ENCODE measurements at places on chromosomes 3 and 15. TPM values are rescaled to one million over a fixed set of nuclear protein-coding genes. Genes with fewer than 3 reads are reported as not detected.

Gene MTFMT
- 20.8 TPM for total RNA-seq

DNA sequence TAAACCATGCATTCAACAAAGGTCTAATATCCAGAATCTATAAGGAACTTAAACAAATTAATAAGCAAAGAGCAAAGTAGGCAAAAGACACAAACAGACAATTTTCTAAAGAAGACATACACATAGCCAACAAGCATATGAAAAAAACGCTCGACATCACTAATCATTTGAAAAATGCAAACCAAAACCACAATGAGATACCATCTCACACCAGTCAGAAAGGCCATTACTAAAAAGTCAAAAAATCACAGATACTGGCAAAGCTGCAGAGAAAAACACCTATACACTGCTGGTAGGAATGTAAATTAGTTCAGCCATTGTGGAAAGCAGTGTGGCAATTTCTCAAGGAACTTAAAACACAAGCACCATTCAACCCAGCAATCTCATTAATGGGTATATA, 53.8 kb downstream of the FSIP1 start:
- H3K36me3 ChIP-seq: no peaks in the 10 kb centered on the region
- no peaks in the 10 kb centered on the region for H3K4me1 ChIP-seq
- no peak overlapping the region for H3K27ac ChIP-seq

DNA sequence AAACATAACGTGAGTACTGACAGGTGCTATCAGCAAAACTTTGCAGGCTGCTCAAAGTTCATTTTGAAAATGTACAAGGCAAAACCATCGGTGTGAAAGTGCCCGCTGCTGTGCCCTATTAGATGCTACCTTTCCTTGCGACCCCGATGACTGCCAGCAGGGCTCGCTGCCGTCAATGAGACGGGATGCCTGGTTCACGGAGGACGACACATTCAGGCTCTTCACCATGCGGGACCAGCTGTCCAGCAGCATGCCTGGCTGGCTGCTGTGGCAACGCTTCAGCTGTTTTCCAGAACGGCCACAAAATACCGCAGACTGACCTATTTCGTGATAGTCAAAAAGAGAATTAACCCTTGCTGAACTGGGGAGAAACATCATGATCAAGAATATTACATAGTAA, 92.7 kb upstream of the OCA2 start:
- H3K36me3 ChIP-seq: peaks cover 2% of the 10 kb centered on the region
- H3K27me3 ChIP-seq: no peaks in the 10 kb centered on the region
- no peak overlapping the region for H3K27ac ChIP-seq
- no peak overlapping the region for H3K4me3 ChIP-seq
- no peak for DNase-seq

DNA sequence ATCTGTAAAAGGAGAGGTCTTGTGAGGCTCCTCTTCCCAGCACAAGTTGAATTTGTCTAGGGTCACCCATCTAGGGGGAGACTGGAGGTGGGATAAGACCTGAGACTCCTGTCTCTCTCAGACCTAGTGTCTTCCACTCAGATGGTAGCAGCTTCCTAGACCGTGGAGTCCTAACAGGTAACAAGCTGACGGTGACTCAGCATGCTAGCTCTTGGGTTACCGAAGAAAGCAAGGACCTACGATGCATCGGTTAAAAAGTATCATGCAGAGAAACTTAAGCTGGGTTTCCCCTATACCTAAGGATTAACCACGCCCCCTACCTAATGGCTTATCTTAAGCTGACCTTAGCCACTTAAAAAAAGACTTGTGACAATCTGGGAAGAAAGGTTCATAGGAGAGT, 7.6 kb downstream of the LRRN1 start:
- no peaks in the 10 kb centered on the region for H3K4me1 ChIP-seq
- H3K36me3 ChIP-seq: no peaks in the 10 kb centered on the region
- H3K4me3 ChIP-seq: no peak overlapping the region
- DNase-seq: no peak
- no peak overlapping the region for H3K27ac ChIP-seq

- H3K36me3 ChIP-seq: no peaks in the 10 kb centered on the region
- no peaks in the 10 kb centered on the region for H3K27me3 ChIP-seq
- no peak overlapping the region for H3K4me3 ChIP-seq
- H3K4me1 ChIP-seq: no peaks in the 10 kb centered on the region
- no peak overlapping the region for H3K27ac ChIP-seq
These were observed 218.0 kb upstream of the CDIN1 start for GRCh38 chr15:36361351-36361870.

DNA sequence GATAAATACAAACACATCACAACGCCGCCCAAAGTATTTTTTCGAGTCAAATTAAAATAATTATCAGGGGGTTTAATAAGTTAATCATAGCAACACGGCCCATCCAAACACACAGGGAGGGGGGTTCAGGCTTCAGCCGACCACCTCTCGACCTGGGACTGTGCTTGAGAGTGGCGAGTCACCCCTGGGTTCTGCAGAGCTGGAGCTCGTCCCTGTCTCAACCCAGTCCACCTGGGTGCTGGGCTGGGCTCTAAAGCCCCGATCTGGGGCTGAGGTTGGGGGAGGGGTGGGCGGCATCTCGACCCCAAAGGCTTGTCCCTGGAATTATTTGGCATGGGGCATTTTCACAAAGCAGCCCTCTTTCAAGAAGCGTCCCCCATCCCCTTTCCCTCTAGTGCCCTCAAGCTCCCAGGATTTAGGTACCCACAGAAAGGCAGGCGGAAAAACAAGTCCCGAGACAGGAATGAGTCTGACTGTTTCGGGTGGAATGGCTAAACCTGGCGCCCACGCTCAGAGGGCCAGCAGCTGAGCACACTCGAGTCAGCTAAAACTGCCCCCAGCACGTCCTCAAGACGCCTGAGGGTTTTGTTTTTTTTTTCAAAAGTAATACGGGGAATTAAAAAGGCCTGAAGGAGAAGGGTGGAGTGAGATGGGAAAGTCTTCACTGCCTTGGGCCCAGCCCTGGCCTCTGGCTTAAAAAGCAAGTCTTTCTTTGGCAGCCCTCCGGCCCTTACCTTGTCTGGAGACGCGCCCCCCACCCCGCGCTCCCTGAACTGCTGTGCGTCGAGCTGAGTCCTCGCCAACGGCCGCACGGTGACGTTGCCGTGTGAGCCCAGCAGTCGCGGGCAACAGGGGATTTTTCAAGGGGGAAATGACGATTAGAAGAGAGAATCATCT, 32.5 kb downstream of the NR2F2 start:
- H3K4me3 ChIP-seq: no peak overlapping the region
- no peaks in the 10 kb centered on the region for H3K27me3 ChIP-seq
- H3K36me3 ChIP-seq: no peaks in the 10 kb centered on the region
- no peak for DNase-seq
- no peaks in the 10 kb centered on the region for H3K4me1 ChIP-seq

- no peaks in the 10 kb centered on the region for H3K27me3 ChIP-seq
- no peaks in the 10 kb centered on the region for H3K36me3 ChIP-seq
- no peak overlapping the region for H3K4me3 ChIP-seq
- no peak overlapping the region for H3K27ac ChIP-seq
- H3K4me1 ChIP-seq: no peaks in the 10 kb centered on the region
- DNase-seq: no peak
These were observed 22.9 kb upstream of the PRICKLE2 start for GRCh38 chr3:64247991-64248646.

- H3K36me3 ChIP-seq: no peaks in the 10 kb centered on the region
- H3K4me1 ChIP-seq: no peaks in the 10 kb centered on the region
- no peaks in the 10 kb centered on the region for H3K27me3 ChIP-seq
- no peak overlapping the region for H3K4me3 ChIP-seq
These were observed 21.0 kb downstream of the XXYLT1 start for GRCh38 chr3:195249858-195250464.
